ENCODE measurements at places on chromosomes 13 and 19.

DNA sequence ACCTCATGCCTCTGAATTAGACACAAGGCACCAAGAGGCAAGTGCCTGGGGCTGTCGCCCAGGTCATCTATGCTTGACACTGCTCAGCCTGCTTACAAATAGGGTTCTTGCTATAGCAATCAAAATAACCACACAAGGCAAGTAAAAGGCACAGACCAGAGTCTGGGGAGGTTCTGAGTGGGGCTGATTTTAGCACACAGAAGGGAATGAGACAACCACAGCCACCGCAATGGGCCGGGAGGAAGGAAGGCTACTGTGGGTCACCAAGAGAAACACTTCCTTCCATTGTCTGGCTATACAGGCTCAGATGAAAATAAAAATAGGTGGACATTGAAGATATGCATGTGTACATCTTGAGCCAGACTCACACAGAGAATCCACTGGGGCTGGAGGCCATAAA is 159.1 kb downstream of the DLEU7 start:
- peak; percentile 84 for DNase-seq

DNA sequence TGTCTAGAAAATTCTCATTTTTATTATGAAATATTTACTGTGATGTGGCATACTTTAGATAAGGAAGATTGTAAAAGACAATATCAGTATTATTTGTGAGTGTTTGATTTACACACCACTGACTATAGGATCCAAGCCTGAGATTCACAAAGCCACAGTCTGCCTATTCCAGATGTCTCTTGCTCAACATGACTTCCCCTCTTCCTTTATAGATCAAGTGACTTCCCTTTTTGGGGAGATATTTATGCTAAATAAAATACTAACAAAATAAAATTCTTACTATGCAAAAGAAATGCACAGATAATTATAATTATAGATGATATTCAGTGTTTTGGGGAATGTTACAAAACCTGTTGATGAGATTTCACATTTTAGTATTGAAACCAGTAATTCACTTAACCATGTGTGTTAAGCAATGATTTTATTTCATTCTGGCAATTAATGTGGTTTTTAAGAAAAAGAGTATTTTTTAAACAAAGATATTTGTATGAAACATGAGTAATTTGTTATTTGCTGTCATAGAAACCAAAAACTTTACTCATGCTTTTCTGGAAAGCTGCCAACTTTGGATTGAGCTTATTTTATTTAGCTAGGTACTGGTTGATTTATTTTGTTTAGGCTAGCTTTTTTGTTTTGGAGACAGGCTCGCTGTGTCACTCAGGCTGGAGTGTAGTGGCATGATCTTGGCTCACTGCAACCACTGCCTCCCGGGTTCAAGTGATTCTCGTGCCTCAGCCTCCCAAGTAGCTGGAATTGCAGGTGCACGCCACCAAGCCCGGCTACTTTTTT is 13.7 kb upstream of the GPR183 start:
- peak; percentile 67 for DNase-seq

GRCh38 chr13:51240178-51240577 is 18.0 kb downstream of the FAM124A start:
- no peak for DNase-seq

DNA sequence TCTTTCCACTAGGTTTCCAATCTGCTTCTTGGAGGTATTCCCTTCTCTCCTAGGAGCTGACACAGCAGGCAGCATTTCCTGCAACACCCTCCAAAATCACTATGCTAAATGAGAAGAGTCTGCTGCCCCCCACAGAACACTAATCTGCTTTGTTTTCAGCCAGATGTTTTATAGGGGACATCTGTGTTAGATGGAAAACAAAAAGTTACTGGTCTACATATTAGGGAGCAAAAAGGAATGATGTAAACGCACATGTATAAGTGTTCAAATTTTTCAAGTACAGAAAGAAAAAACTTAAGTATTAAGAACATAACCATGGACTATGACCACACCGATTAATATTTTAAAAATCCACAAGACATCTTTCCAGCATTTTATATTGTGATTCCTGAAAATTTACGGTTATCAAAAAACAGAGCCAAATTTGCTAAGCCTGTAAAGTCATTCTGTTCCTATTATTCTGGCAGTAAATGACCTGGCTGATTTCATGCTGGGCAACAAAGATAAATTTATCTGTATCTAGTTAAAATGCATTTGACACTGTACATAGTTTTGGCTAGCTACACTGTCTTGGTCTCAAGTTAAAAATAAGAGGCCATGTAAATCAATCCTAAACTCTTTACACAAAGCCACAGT is 63.3 kb downstream of the DCLK1 start:
- DNase-seq: no peak

DNA sequence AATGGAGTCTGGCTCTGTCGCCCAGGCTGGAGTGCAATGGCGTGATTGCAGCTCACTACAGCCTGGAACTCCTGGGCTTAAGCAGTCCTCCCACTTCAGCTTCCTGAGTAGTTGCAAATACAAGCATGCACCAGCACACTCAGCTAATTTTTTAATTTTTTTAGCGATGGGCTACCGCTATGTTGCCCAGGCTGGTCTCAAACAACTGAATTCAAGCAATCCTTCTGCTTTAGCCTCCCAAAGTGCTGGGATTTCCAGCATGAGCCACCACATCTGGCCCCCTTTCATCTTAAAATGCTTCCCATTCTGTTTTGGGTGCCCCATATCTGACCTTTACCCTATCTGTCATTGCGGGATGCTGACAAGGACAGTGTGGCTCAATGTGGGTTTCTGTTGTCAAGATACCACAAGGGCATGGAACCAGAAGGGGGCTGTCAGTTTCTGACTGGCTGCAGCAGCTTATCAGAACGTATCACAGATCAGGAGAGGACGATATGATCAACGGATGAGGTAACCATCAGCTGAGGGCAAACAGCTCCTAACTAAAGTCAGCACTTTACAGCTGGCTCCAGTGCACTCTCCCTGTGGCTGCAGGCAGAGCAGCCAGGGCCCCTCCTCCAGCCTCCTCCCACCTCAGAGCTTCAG is 32.4 kb downstream of the GPR42 start:
- DNase-seq: no peak

DNA sequence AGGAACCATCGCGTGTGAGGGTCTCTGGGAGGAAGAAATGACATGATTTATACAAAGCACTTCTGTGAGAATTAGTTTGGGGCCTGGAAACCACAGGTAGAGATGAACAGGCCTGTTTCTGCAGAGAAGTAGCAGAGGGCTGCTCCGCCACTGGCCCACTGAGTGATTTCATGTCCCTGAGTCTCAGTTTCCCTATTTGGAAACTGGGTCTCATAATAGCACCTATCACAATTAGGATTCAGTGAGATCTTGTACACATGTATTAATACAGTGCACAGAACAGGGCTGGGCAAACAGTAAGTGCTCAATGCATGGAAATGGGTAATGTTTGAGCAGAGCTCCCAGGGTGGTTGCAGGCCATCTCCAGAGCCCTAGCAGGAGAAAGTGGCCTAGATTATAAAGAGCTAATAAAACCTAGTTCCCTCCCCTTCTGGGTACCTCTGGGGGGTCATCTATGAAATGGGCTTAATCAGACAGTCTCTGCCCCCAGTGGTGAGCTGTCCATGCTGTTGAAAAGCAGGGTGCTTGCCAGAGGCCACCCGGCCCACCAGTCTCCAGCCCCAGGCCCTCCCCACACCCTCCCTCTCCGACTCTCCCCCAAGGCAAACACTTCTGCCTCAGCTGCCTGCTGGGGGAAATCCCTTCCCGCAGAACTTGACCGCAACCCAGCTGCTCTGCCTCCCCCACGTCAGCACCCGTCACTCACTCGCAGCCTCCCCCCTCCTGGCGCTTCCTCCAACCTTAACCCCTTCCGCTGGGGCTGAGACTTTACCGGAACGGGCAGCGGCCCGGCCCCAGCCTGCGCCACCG is 4.5 kb downstream of the BCL3 start:
- peak; percentile 54 for DNase-seq

Measured in pons (tissue), 1 donor.